ENCODE measurements at places on chromosomes 3 and 15.

GRCh38 chr3:157199841-157200240 lies 39.9 kb upstream of the CCNL1 start:
- no peak for DNase-seq

GRCh38 chr3:29319262-29319661 lies 38.4 kb downstream of the RBMS3 start:
- no peak for DNase-seq

DNA sequence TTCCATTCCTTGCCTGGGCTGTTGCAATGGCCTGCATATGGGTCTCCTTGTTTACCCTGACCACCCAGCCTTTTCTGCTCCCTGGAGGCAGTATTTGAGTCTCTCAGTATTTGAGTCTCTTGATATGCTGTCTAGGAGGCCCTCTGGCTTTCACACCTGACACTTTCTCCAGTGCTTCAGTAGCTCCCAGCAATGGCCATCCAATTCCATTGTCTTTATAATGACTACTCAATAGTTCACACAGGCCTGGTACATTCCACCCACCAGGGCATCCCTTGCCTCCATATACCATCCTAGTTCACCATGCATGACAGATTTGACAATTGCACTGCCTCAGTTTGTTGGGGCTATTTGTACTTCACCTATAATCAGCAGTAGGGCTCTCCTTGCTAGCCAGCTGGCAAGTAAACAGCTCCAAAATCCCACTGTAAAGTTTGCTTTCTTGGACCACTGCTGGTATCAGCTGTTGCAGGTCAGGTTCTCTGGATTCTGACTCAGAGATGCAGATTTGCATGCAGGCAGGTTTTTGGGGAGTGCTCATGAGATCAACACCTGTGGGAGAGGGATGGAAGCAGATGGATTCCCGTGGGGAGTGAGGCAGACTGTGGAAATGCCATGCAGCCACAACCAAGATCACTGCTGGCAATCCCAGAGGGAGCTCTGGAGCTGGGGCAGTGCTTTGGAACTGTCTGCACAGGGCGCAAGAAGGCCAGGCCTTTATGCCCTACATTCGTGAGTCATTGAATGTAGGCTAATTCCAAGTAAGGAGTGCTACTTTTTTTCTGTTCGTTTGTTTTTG lies 19.1 kb upstream of the XIRP1 start:
- no peak for DNase-seq

DNA sequence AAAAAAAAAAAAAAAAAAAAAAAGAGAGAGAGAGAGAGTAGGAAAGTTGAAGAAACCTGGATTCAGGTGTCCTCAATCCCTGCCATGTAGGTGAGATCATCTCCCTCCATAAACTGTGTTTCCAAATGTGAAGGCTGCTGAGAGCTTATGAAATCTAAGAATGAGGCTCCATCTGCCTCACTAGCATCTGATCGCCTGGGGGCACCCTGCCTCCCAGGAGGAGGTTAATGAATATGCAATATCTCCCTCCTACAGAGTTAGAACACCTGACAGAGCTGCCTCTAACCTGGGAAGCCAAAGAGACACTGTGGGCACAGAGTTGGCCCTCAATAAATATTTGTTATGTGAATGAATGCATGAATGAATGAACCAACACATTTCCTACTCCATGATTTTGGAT lies 23.8 kb upstream of the ZNF148 start:
- no peak for DNase-seq

- DNase-seq = no peak
Measured at GRCh38 chr15:63041974-63042876, at the start of gene TPM1. TSS of gene TPM1 (plus strand) at chr15:63042747. CDS start at chr15:63042830, 83 bp downstream.

DNA sequence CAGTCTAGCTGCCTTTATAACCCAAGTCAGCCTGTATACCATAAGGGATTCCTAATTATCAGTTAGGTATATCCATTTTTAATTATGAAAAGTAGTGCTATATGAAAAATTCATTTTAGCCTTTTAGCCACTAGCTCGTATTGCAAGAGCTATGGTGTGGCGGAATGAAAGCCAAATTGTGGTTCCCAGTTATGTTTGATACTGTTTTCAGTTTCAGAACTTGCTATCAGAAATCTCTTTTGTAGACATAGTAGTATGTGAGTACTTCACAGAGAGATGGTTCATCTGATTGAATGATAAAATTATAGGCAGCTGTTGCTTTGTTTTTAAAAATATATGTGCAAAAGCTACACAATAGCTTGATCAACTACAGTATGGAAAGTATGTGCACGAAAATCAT lies 134.6 kb downstream of the SLC25A26 start:
- no peak for DNase-seq

- no peak for DNase-seq
Measured at GRCh38 chr15:78828920-78829319, 17.7 kb upstream of the ADAMTS7 start.

- no peak for DNase-seq
Measured at GRCh38 chr3:124089214-124089613, 97.3 kb upstream of the ROPN1 start.

- DNase-seq = no peak
Measured at GRCh38 chr15:38438031-38438986, 15.6 kb upstream of the FAM98B start.

DNA sequence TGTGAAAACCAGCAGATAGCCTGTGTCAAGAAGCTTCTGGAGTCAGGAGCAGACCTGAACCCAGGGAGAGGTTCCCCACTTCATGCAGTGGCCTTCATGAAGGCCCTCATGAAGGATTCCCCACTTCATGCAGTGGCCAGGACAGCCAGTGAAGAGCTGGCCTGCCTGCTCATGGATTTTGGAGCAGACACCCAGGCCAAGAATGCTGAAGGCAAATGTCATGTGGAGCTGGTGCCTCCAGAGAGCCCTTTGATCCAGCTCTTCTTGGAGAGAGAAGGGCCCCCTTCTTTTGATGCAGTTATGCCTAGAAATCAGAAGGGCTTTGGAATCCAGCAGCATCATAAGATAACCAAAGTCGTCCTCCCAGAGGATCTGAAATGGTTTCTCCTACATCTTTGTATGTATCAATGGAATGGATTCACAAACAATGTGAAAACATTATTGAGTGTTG lies 103.9 kb upstream of the CHD2 start:
- no peak for DNase-seq

GRCh38 chr3:24305795-24306467 lies 188.7 kb downstream of the THRB start:
- no peak for DNase-seq

- no peak for DNase-seq
Measured at GRCh38 chr3:49840388-49840787, 16.0 kb downstream of the TRAIP start.

- DNase-seq = no peak
Measured at GRCh38 chr3:64299206-64299605, 73.9 kb upstream of the PRICKLE2 start.

- DNase-seq = no peak
Measured at GRCh38 chr3:52341123-52341522, 25.0 kb downstream of the DNAH1 start.

- no peak for DNase-seq
Measured at GRCh38 chr3:69669070-69669469, 70.2 kb upstream of the MITF start.

DNA sequence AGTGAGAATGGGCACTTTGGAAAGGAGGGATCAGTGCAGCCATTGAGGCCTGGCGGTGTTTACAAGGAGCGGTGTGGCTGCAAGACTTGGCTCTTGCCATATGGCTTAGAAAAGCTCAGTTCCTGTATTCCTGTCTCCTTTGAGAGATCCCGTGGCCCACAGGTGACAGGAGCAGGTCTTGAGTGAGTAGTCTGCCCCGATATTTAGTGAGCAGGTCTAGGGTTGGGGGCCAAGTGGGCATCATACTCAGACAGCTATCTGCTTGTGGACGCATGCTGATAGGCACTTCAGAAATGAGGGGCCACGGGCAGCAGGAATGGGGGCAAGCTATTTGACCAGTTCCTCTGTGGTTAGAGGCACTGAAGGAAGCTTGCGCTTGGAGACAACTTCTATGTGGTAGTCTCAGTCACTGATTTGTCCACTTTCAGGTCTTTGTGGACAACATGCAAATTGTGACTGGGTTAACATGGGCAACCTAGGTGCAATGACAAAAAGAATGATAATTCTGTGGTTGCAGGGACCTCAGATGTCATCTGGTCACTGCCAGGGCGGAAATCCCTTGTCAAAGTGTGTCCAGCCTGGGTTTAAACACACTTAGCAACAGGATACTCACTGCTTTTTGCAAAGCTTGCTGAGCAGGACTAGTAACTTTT lies 1.1 kb downstream of the TMED3 start:
- DNase-seq = no peak

Data from stimulated activated CD8-positive, alpha-beta memory T cell treated with anti-CD3 and anti-CD28 coated beads, Interleukin-2, amount 100 ng/mL, for 1 hour (primary cell).